ENCODE measurements at places on chromosomes 2 and 18.

- peak; percentile 28 for DNase-seq
Measured at GRCh38 chr2:69113627-69114026, 100.6 kb downstream of the ANTXR1 start.

- DNase-seq: peak; percentile 50
Measured at GRCh38 chr2:188979187-188980114, 5.3 kb downstream of the COL3A1 start.

- DNase-seq: no peak
Measured at GRCh38 chr2:112722816-112723546, 2.2 kb downstream of the NT5DC4 start.

DNA sequence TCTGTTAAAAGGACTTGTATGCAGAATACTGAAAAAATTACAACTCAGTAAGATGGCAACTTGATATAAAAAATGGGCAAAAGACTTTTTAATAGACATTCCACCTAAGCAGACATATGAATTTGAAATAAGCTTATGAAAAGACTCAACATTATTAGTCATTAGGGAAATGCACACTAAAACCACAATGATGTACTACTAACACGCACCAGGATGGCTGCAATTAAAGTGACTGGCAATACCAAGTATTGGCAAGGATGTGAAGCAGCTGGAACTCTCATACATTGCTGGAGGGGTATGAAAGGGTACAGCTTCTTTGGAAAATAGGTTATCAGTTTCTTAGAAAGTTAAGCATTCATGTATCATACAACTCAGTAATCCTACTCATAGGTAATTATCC is 3.2 kb upstream of the ENOSF1 start:
- peak; percentile 86 for DNase-seq

DNA sequence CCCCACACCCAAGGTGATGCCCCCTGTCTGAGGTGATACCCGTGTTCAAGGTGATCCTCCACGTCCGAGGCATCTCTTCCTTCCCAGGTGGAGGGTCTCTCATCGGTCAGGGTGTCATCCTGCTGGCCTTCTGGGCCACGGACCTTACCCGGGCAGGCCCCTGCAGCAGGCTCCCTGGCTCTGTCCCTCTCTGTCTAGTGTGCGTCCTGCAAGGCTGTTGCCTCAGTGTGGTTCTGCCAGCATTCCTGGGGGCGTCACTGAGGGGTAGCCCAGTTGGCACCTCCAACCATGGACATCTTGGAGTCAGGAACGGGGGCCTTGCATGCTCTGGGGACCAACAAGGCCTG is 5.6 kb upstream of the PER2 start:
- DNase-seq: no peak

- DNase-seq: peak; percentile 89
Measured at GRCh38 chr18:28725876-28726275, 548.9 kb upstream of the CDH2 start.

DNA sequence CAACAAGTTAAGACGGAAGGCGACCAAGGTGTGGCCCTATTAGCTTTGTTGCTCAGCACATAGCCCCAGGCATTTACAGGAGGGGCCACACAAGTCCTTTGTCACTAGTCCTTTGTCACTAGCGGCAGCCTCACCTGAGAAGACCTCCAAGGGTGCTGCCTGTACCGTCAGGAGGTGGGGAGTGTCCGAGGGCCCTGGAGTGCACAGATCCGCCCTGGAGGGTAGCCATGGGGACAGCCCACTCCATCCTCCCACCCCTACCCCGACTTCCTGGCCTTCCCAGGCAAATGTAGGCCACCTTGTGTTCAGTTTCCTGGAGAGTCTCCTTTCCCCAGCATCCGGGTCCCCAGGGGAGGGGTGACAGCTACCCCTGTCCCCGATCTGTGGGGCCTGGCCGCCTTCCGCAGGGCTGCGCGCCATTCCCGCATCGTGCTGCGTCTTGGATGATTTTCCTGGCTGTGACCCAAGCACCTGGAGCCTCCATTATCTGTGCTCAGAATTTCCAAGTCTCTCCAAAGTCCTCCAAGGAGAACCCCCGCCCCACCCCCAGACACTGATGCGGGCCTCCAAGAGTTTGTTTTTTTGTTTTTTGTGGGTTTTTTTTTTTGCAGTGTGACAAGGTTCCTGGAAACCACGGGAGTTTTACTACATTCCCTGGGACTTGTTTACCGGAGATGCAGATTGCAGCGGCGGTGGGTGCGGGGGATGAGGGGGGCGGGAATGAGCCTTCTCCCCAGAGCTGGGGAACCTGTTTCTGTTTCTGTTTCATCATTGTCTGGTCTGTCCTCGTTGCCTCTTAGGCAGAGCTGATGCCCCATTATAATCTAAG is 28.6 kb downstream of the TEX44 start:
- DNase-seq: peak; percentile 37

GRCh38 chr2:179437430-179437829 is 172.8 kb upstream of the SESTD1 start:
- DNase-seq: no peak

GRCh38 chr2:112985090-112985489 is 7.3 kb downstream of the IL36G start:
- DNase-seq: no peak

GRCh38 chr2:8685697-8686358 is 4.0 kb downstream of the ID2 start:
- peak; percentile 30 for DNase-seq

- no peak for DNase-seq
Measured at GRCh38 chr2:96159084-96159830, 14.0 kb upstream of the DUSP2 start.

GRCh38 chr2:42942214-42942989 is 150.0 kb upstream of the HAAO start:
- DNase-seq: no peak

DNA sequence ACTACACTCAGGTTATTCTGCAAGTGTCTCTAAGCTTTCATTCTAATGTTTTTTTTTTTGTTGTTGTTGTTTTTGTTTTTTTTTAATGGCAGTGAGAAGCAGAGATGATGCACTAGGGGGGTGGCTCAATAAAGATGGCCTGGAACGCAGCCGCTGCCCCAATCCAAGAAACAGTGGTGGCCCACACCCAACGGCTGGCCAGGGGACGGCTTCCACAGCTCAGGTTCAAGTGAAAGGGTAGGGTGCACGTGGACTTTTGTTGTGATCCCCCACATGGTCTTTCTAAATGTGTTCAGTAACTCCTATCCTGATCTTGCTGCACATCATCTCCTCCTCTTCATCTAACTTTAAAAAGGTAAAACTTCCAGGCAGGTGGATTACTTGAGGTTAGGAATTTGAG is 190.1 kb downstream of the NDUFA10 start:
- no peak for DNase-seq

GRCh38 chr18:51957001-51957400 is 383.0 kb upstream of the DCC start:
- DNase-seq: no peak

- peak; percentile 93 for DNase-seq
Measured at GRCh38 chr2:233964581-233964980, 47.4 kb downstream of the TRPM8 start.

DNA sequence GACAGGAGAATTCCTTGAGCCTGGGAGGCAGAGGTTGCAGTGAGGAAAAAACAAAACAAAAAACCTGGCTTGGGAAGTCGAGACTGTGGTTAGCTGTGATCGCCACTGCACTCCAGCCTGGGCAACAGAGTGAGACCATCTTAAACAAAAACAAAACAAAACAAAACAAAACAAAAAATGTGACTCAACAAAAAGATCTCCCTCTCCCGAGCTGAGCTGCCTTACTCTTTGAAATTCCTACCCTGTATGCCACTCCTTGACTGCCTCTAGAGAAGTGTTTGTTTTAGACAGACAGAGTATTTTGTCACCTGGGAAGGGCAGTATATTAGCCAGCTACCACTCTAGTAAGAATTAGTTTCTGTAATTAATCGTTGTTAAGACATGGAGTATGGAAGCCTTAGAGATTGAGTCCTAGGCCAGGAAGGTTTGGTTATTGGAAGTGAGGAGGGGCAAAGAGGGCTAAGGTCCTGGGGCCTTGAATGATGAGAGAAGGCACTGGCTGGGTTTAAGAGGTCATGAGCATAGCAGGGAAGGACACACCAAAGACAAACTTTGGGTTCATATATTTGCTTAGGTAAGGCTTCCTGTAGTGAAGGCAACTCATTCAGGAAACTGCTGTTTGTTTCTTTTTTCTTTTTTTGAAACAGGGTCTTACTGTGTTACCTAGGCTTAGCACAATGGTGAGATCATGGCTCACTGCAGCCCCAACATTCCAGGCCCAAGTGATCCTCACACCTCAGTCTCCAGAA is 56.0 kb downstream of the HAUS1 start:
- DNase-seq: peak; percentile 87

DNA sequence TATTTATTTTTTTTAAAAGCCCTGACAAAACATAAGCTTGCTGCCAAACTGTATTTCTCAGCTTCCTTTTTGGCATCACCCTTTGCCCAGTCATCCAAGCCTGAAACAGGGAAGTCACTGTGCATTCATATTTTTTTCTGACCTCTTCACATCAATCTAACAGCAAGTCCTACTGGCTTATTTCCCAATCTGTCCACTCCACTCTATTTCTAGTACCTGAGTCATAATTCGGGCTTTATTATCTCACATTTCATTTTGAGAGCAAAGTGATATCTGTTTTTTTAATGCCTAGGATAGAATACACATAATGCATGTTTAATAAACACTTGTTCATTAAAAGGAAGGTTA is 5.1 kb downstream of the HNMT start:
- DNase-seq: peak; percentile 85

DNA sequence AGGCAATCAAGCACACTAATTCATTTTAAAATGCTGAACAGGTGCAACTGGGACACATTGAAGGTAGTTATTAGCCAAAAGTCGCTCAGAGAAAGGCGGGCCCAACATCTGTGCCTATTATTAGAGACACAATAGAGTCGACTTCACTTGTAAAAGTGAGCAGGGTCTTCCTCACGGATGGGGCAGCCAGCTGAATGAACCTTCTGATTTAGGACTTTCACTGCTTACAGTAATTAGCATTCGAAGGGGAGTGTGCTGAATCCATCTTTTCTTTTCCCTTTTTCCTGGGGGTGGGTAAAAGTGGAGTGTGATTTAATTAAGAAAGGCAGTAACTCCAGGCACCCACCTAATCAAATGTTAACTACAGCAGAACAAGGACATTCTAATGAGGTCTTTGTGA is 677.7 kb downstream of the DCDC2C start:
- no peak for DNase-seq

- peak; percentile 40 for DNase-seq
Measured at GRCh38 chr2:163465440-163465839, 270.4 kb downstream of the FIGN start.

GRCh38 chr2:143933946-143934569 is 585.9 kb downstream of the ZEB2 start:
- DNase-seq: no peak

DNA sequence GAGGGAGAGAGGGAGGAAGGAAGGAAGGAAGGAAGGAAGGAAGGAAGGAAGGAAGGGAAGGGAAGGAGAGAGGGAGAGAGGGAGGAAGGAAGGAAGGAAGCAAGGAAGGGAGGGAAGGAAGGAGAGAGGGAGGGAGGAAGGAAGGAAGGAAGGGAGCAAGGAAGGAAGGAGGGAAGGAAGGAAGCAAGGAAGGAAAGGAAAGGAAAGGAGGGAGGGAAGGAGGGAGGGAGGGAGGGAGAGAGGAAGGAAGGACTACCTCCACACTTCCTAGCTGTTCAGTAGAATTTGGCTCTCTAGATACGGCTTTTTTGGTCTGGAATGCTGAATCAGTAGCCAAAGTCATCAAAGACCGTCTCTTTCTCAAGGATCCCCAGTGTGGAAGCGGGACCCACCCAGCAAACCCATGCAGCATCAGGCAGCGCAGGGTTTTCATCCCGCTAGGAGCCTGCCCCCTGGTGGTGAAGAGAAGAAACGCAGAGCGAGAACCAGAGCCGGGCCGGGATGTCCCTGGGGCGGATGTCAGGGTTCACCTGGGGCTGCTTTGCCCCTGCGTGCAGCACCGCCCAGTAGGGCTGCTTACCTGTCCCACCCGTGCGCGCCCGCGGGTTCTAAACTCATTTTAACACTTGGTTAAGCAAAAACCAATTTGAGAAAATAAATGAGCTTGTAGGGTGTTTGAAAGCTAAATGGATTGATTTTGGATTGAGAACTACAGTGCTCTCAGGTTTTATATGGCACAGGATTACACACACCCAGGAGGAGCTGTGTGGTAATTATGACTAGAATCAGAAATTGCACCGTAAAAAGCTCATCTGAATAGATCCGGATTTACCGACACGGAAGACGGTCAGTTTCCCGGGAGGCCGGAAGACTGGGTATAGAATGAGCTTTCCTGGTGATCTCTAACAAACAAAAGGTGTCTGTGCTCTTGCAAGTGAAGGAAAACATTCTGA is 48.1 kb upstream of the ARL4C start:
- DNase-seq: peak; percentile 41

DNA sequence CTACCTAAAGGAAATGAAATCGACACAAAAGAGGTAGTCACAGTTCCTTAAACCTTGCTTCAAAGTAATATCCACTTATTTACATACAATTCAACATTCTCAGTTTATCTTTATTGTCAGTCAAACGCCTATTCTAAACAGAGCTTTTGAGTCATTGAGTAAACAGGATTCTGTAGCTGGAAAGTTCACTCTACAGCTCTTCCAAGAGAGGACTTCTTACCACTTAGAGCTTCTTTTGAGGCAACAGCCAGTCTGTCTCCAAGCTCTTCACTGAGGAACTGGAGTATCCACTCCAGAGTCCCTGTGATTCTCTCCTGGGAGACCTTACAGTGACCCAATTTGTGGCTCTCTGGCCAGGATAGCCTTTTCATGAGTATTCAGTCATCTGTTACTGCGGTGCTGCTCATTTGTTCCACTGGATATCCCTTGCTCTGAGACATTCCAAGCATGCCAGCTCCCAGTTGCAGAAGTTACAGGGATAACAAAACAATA is 210.9 kb upstream of the OSR1 start:
- peak; percentile 51 for DNase-seq

- no peak for DNase-seq
Measured at GRCh38 chr18:47758000-47758399, 172.5 kb downstream of the SMAD2 start.

GRCh38 chr2:122166820-122167219 is 411.4 kb downstream of the TSN start:
- no peak for DNase-seq

- DNase-seq: no peak
Measured at GRCh38 chr2:103552775-103553174, 790.9 kb downstream of the TMEM182 start.

DNA sequence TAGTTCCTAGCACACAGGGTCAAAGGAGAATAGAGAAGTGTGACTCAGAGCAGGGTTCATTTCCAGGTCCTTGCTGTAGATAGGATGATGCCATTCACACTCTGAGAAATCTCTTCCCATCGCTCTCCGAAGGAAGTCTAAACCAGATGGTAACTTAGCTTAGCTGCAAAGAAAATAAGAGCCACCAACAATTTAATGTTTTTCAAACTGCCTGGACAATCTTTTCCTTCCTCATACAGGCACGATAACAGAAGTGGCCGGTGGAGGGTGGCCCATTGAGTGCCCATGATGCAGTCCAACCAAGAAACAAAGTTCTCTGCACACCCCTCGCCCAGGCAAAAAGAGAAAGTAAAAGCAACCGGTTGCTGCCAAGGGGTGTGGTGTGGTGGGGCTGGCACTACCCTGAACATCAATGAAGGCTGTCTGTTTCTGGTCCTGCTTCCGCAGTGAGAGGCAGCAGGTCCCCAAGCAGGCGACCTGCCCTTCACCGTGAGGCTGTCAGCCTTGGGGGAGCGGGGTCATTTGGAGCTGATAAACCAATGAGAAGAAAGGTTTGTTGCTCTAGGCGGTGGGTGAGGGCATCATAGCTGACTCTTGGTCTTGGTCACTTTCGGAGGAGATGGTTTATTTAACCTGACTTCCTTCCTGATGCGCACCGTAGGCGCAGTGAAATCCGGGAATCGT is 105.6 kb upstream of the CD302 start:
- peak; percentile 66 for DNase-seq
